ENCODE measurements at places on chromosomes 12 and 14. TPM values are rescaled to one million over a fixed set of nuclear protein-coding genes. Genes with fewer than 3 reads are reported as not detected.

CRIP2 gene
- total RNA-seq, result 62.5 TPM

DNA sequence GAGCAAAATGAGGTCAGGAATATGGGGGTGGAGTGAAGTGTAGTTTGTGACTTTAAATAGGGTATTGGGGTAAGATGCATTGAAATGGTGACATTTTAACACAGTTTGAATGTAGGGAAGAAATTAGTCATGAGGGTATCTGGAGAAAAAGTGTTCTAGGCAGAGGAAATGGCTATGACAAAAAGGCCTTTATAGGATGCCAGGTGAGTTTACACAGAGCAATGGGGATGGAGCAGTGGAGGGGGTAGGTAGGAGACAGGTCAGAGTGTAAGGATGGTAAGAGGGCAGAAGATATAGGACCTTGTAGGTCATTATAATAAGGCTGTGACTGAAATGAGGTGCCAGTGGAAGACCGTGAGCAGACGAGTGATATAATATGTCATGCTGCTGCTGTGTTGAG is 30.4 kb downstream of the HEATR5A start:
- DNase-seq, result no peak

- DNase-seq, result no peak
These were observed 3.6 kb upstream of the NINJ2 start for GRCh38 chr12:666766-667308.

- DNase-seq, result no peak
These were observed 934.9 kb downstream of the LRFN5 start for GRCh38 chr14:42541535-42542001.

DNA sequence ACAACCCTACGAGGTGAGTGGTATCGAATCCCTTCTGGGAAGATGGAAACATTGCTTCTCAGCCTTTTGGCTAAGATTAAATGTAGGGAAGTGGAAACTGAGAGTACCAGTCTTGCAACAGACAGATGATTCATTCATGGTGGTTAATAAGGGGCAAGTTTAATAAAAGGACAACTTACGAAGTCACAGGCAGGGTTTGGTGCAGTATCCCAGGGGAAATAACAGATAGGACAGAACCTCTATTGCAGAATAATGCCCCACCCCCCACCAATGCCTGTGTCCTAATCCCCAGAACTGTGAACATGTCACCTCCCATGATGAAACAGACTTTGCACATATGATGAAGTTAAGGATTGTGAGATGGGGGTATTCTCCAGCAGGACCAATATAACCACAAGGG is 212.5 kb downstream of the TBX5 start:
- no peak for DNase-seq
